ENCODE measurements at places on chromosomes 3 and 15.

- peak; percentile 59 for DNase-seq
These were observed 105.9 kb upstream of the HERC1 start for GRCh38 chr15:63939531-63940130.

DNA sequence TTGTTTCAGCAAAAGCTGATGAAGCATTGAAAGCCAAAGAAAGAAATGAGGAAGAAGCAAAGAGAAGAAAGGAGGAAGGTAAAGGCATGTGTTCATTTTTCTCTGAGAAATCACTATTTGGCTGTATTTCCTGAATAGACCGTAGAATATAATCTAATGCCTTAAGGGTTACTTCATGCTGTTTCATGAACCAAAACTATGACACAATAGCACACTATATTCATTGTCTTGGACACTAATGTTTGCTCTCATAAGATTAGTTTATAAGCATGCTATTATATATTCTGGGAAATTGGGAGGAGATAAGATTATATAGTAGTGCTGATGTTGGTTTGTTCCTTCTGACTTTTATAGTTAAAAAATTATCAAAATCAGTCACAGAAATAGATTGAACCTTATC is 110.1 kb upstream of the MLF1 start:
- DNase-seq: no peak

DNA sequence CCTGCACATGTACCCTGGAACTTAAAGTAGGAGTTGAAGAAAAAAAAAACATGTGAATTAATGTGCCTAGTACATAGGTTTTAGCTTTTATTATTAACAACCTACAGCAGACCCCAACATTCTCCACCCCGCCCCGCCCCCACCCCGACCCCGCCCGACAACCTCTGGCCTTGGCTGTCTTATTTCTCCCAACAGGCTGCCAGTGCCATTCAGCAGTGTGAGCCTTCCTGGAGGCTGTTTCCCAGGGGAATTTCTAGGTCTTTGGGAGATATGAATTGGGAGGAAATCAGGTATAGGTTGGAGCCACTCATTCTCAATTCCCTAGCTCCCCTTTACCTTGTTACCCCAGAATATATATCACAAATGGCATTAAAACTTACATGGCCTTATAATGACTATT is 8.3 kb upstream of the MLF1 start:
- DNase-seq: no peak

DNA sequence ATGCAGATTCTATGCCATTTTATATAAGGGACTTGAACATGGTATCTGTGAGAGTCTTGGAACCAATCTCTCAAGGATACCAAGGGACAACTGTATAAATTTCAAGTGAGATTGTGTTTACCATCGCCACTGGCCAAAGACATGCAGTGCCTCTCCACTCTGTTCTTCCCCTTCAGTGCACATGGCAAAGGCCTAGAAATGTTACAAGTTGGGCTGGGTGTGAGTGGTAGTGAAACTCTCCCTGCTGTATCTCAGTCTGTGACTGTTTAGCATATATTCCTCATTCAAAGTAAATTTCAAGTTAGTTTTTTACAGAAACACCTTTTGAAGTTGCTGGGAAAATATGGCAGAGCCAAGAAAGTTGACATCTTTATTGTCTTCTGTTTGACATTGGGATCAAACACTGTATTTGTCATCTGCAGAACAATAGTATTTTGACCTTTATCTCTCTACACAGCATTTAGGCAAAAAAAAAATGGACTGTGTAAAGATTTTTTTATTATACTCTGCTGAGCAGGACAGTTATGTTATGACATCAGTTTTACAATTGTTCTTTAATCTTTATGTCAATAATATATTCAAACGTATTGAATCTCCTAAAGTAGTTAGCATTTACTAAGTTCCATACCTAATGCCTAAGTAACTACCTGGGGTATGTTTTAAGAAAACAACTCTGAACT is 101.4 kb downstream of the CCNL1 start:
- DNase-seq: no peak

Data from fibroblast of skin of back (primary cell).